ENCODE measurements at places on chromosomes 7 and 10. TPM values are rescaled to one million over a fixed set of nuclear protein-coding genes. Genes with fewer than 3 reads are reported as not detected.

Gene REEP3
- 82.6 TPM for total RNA-seq

DNA sequence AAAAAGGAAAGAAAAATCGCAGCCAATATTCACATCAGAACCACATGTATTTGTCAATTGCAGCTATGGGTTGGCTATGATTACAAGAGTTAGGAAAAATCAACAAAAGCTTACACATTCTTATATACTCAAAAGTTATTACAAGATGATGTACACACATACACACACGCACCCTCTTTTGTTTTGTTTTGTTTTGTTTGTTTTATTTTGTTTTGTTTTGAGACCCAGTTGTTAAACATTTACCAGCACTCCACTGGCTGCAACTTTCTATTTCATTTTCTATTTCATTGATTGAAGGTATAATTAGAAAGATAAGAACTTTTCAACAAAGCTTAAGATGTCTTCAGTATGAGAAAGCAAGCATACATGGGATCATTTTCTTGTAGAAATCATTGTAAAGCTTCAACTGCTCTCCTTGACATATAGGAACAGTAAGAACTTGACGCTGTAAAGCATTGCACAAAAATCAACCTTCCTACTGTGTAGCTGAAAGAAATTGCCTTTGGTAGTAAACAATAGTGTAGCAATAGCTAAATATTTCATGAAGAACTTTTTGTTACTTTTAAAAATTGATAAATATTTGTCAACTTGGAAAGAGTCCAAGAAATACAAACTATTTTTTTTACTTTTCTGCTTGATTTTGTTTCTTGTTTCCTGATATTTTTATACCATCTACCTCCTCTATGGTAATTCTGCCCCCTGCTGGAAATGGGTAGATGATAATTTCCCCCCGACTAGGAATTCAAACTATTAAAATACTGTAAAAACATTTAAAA, 205.9 kb downstream of the MBL2 start:
- no peak for DNase-seq

DNA sequence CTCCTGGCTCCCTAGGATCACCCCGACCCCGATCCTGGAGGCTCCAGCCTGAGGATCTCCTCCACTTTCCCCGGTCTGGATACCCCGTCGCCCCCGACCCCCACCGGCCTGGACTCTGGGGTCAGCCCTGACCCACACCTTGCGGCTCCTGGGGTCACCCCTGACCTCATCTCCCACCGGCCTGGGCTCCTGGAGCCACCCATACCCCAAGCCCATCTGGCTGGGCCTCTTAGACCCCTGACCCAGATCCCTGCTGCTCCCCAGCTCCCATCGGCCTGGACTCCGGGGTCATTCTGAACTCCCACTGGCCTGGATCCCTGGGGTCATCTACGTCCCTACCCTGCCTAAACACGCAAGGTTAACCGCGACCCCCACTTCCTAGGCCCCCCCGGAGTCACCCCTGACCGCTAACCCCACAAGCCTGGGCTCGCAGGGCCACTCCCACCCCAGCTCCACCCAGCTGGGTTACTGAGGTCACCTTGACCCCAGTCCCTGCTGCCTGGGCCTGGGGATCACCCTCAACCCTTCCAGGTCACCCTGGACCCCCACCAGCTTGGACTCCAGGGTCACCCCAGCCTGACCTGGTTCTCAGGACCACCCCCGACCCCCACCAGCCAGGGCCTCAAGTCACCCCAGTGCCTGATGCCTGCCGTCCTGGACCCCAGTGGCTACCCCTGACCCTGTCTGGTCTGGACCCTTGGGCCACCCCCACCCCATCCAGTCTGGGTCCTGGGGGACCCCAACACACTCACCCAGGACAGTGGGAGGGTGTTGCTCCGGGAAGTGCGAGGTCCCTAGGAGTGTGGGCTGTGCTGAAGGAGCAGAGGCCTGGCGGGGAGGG, 1.2 kb downstream of the FOXK1 start:
- no peak for DNase-seq

Gene HABP2
- not detected for total RNA-seq

GRCh38 chr10:7700577-7701125, 2.5 kb upstream of the ITIH2 start:
- no peak for DNase-seq

GRCh38 chr10:78663721-78664120, 405.0 kb upstream of the ZMIZ1 start:
- no peak for DNase-seq

Gene CAMK2B
- total RNA-seq: 1.5 TPM

DNA sequence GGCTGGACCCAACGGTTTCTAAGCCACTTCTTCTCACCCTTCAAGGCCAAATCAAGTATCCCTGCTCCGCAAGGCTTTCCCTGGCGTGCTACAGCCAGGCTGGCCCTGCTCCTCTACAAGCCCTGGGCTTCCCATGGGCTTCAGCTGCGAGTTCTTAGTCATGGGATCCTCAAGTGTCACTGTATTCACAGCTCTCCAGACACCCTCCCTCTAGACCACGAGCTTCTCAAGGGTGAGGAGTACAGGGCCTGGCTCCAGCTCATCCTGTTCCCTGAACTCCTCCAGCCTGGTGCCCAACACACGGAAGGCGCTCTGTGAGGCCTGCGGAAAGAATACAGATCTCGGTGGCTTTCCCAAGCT, 38.8 kb downstream of the FAM53B start:
- DNase-seq: no peak

Gene SLC26A4
- total RNA-seq: 1.1 TPM

DNA sequence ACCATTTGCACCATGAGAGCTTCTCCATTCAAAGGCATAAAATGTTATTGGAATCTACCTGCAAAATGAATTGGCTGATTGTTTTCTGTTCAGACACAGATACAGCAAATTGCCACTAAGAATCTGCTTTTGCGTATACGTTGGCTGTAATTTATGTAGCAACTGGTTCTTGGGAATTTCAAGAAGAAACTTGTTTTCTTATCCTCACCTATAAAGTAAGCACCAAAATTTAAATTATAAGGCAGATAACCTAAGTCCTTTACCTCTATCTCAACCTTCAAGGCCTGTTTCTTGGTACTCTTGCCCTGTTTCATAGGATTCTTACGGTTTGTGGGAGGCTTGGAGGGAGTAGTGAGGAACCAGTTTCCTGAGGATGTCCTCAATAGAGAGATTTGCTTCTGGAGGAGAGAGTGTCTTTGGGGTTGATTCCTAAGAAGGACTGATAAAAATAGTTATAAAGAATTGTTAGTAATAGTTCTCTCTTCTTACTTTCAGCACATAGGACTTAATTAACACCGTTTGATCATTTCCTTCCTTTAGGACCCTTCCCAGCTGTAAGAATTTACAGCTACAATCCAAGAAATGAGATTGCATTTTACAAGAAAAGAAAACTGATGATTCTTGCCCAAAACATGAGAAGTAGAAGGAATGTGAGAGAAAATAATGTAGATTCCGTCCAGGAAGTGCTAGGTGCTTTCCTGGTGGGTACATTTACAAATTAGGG, 2.0 kb downstream of the STAMBPL1 start:
- DNase-seq: no peak

Gene URGCP
- total RNA-seq: 24.1 TPM

- no peak for DNase-seq
Measured at GRCh38 chr10:15324611-15325010, 46.5 kb downstream of the FAM171A1 start.

- no peak for DNase-seq
Measured at GRCh38 chr7:80548840-80549530, 37.1 kb upstream of the GNAT3 start.

- no peak for DNase-seq
Measured at GRCh38 chr7:41999736-42000283, 237.2 kb downstream of the GLI3 start.

DNA sequence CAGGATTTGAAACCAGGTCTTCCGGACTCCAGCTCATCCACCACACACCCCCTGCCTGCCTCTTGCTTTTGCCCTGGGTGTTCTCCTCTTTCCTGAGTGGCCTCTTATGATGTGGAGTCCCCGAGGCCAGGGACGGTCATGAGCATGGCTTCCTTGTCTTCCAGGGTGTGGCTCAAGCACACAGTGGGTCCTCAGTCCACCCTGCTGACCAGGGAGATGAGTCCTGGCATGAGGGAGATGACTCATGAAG, 32.8 kb downstream of the DNAJB12 start:
- DNase-seq: no peak

Gene PSD
- total RNA-seq: 38.4 TPM

Gene TAS2R38
- total RNA-seq: not detected

GRCh38 chr10:63173468-63174232, 40.5 kb downstream of the NRBF2 start:
- DNase-seq: no peak

- DNase-seq: no peak
Measured at GRCh38 chr10:100382553-100382952, 35.5 kb downstream of the SCD start.

DNA sequence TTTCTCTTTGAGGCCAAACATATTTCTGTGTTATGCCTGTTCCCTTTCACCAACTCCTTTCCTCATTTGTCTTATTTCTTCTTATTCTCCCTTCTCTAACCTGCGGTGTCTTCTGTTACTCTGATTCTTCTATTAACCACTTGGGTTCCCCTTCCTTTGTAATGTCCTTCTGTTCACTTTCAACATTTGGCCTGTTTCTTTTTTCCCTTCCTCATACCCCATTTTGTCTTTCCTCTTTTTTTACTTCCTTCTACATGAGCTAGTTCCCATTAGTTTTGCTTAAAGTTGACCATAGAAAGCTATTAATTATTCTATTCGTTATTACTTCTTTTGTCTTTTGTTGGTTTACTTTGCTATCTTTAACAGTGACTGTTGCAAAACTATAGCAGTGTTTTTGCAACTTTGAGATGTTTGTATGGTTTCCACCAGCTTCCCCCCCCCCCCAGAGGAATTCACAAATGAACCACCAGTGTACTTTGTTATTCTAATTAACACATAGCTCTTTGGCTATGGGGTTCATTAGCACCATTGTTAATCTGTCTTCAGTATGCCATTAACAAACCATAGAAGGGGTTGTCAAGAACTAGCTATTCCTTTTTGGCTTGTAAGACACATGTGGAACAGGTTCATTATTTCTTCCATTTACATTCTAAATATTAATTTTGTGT, 2.9 kb downstream of the LRGUK start:
- DNase-seq: no peak

Gene PLAC9
- 64.9 TPM for total RNA-seq

- DNase-seq: no peak
Measured at GRCh38 chr10:12448340-12448728, 99.0 kb downstream of the CAMK1D start.

Gene SLC12A9
- total RNA-seq: 13.6 TPM

DNA sequence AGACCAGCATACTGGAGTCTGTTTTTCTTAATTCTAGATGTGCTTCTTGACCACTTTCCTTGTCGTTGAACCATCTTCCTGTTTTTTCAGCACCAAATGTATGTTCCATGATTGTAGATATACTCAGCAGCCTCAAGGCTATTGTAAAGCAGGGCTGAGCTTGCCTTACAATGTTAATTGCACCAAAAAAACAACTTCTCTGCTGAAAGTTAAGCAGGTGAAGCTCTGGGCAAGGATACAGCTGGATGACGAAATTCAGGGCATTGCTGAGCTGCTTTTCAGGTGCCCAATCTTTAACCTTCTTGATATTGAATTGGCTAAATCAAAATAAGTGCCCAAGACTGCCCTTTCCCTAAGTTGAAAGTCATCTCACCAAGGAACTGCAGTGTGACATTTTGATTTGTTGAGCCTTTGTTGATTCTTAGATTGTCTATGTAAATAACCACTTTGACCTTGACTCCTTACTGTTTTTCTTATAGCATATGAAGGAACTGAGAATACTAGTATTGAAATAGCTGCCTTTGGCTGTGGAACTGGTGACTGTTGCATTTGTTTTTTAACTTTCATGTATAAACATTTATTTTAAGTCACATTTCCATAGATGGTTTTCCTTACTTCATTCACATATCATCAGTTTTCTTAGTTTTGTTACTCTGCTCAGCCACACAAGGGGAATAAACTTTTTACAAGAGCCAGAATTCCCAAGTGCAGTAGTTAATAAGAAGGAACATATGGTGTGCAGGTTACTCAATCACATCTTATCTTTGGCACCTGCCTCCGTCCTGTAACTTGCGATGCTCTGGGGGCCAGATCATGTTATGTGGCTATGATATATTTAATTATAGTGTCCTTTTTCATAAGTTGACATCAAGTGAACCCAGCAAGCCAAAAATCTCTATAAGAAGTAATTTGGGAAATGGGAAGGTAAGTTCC, 3.1 kb downstream of the AHCYL2 start:
- no peak for DNase-seq

GRCh38 chr7:41621953-41622831, 80.7 kb downstream of the INHBA start:
- DNase-seq: no peak

- DNase-seq: no peak
Measured at GRCh38 chr7:98879198-98879978, 1.1 kb downstream of the TRRAP start.
